Heart left ventricle (tissue), 16 donors: ENCODE measurements at places on chromosomes 5 and 9. TPM values are rescaled to one million over a fixed set of nuclear protein-coding genes. Genes with fewer than 3 reads are reported as not detected.

DNA sequence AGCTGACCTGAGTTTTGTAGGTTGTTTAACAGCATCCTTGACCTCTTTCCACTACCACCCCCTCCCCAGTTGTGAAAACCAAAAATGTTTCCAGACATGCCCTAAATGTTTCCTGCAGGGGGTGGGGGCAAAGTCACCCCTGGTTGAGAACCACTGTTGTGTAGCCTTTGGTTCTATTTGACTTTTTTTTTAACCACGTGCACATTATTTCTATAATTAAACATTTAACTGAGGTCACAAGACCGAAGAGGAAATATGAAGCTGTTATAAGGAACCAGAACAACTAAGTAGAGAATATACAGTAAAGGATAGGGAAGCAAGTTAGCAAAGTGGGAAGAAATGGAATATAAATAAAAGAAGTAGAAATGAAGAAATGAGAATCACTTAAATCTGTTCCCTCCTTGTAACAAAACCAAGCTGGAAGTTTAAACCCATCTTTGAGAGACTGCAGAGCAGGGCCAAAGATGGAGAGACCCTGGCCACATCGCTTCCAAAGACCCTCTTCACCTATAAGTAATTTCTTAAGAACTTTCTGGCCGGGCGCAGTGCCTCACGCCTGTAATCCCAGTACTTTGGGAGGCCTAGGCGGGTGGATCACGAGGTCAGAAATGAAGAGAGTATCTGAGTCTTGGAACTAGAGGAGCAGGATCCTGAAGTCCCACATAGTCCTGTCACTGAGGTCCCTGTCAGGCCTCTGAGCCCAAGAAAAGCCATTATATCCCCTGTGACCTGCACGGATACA, 14.4 kb downstream of the SIT1 start:
- no peak for DNase-seq

DNA sequence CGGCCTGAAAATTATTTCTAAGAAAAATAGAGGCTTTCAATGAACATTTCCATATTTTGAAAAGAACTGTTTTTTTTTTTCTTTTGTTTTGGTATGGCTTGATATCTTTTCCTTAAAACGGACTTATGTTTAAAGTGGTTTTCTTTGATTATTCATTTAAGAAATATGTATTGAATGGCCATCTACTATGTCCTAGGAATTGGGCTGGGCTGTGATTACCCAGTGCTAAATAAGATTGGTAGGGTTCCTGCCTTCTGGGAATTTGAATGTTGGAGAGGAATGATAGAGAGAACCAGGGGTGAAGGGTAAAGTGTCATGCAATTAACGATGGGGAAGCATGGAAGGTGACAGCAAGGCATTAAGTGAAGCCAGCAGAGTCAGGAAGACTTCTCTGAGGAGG, 33.2 kb downstream of the TNFSF8 start:
- DNase-seq = no peak

DNA sequence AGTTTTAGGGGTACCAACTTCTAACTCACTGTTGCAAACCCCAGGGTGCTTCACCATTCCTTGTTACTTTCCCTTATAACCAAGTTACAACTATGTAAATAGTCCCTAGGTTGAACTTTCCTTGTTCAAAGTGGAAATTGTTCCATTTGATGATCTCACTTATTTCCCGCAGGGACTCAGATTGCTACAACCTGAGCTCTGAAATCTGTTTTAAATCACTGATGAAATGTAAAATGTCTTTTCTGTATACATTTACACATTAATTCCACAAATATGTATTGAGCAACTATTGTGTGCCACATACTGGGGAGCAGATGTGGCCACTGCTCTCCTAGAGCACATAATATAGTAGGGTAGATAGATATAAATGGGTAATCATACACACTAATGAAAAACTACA, 69.1 kb upstream of the TARS1 start:
- no peak for DNase-seq

DNA sequence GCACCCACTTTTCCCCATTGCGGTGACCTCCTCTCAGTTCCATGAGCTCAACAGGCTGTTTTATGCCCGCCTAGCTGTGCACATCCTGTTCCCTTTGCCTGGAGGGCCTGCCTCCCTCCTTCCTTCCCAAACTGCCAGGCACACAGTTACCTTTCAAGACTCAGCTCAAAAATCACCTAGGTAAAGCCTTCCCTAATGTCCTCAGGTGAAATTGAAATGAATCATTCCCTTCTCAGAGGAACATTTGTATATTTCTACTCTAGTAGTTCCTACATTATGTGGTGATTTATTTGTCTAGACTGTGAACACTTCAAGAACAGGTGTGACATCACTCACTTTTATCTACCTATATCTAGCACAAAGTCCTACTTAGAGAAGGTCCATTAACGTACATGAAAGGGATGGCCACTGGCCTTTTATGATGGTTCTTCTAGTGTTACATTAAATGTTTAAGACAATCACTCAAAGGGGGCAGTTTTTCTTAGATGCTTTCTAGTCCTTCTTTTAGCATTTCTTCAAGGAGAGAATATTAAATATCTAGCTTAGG, 103.5 kb upstream of the EQTN start:
- no peak for DNase-seq

The CCL28 gene
- total RNA-seq = not detected

The CCDC192 gene
- total RNA-seq = not detected
